ENCODE measurements at places on chromosomes 5 and 9.

DNA sequence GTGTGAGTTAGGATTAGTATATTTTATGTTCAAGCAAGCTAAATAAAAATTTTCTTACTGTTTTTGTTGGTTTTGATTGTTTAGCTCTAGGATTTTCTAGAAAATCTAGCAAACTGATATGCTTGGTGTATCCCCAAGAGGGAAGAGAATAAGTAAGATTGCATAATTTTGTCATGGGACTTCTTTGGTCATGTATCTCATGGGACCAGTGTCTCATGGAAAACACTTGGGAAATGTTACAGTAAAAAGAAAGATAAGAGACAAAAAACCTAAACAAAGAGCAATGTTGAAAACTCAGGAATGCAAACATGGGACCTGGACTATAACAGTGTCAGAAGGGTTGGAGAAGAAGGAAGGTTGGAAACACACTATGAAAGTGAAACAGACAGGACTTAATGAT is 119.4 kb downstream of the TLR4 start:
- no peak for DNase-seq

- no peak for DNase-seq
Measured at GRCh38 chr9:29456940-29457339, 1883.7 kb upstream of the C9orf72 start.

DNA sequence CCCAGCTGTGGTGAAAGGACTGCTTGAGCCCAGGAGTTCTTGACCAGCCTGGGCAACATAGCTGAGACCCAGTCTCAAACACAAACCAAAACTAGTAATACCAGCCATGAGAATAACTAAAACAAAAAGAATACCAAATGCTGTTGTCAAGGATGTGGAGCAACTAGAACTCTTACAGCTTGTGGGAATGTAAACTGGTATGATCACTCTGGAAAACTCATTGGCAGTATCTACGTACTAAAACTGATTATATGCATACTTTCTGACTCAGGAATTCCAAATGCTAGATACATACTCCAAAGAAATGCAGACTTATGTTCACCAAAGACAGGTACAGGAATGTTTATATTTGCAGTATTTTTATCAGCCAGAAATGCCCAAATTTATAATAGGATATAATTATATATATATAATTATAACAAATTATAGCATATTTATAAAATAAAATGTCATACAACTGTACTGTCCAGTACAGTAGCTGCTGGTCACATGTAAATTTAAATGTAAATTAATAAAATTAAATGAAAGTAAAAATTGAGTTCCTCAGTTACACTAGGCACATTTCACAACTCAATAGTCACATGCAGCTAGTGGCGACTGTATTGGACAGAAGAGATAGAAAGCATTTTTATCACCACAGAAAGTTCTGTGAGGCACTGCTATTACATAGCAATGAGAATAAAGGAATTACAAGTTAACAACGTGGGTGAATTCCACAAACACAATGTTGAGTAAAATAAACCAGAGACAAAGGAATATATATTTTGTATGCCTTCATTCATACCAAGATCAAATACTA is 118.5 kb downstream of the GNAQ start:
- DNase-seq: no peak

DNA sequence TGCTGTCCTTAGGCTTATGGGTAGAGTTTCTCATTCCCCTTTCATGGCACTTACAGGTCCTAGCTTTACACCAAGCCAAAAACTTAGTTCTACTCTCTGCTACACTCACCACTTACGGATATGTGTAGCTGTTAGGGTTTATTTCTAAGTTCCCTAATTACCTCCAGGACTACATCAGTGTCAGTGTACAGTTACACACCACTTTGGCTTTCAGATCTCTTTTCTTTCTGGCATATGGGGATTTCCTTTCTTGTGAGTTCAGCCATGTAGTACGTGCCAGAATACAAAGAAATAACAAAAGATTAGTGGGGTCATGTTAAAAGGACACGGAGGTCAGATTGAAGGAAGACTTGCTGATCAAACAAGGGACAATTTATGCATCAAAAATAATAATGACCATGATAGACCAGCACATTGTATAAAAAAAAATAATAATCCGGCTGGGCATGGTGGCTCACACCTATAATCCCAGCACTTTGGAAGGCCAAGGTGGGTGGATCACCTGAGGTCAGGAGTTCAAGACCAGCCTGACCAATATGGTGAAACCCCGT is 41.8 kb downstream of the LYRM7 start:
- DNase-seq: no peak

DNA sequence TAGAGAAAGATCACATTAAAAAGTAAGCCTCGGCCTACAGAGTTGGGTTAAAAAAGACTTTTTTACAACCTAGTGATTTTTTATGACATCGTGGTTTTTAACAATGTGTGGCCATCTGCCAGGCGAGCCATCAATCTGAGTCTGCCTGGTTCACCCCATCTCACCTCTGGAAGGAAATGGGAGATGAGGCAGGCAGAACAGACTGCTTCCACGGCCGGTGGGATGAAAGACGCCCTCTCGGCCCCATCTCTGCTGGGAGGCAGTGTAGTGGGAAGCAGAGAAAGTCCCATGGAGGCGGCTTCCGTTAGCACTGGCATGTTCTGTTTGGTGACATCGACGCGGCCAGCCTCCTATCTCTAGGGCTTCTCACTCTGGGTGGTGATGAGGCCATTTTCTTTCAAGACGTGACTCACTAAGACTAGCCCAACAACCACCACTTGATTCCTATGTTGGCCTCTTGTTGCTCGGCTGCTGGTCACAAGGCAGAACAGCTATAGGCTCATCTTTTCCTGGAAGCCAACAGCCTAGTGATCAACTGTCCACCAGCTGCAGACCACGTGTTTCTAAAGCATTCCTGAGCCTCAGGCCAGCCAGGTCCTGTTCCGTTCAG is 132.4 kb upstream of the OTULINL start:
- DNase-seq: no peak

DNA sequence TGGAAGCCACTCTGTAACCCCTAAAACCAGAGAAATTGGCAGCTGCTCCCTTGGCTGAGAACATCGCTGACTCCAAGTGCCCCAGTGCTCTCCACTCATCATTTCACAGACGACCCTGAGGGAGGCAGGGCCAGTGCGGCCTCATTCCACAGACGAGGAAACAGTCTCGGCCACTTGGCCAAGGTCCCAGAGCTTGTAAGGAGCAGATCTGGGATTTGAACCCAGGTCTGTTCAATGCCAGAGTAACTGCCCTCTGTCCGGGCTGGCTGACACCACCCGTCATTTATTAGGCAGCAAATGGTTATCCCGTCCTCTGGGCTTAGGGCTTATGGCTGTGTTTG is 19.9 kb upstream of the IER5L start:
- DNase-seq: no peak

GRCh38 chr5:168263121-168263520 is 28.3 kb upstream of the WWC1 start:
- DNase-seq: no peak

GRCh38 chr9:122382901-122383850 is 12.4 kb downstream of the PTGS1 start:
- no peak for DNase-seq

- no peak for DNase-seq
Measured at GRCh38 chr5:2141254-2142000, 258.7 kb upstream of the IRX4 start.

DNA sequence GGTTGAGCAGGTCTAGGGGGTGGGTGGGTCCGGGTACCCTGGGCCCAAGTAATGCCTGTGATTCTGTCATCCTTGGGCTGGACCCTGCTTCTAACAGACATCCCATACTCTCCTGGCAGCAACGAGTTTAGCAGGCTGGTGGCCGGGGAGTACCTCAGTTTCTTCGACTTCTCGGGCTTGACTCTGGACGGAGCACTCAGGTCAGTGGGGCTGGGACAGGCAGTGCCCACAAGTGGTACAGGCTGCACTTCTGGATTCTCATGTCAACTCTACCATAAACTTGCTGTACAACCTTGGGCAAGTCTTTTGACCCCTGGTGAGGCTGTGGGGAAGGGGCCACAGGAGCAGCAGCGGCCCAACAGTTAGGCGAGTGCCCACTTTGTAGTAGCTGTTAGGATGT is 21.8 kb downstream of the PSD2 start:
- no peak for DNase-seq

DNA sequence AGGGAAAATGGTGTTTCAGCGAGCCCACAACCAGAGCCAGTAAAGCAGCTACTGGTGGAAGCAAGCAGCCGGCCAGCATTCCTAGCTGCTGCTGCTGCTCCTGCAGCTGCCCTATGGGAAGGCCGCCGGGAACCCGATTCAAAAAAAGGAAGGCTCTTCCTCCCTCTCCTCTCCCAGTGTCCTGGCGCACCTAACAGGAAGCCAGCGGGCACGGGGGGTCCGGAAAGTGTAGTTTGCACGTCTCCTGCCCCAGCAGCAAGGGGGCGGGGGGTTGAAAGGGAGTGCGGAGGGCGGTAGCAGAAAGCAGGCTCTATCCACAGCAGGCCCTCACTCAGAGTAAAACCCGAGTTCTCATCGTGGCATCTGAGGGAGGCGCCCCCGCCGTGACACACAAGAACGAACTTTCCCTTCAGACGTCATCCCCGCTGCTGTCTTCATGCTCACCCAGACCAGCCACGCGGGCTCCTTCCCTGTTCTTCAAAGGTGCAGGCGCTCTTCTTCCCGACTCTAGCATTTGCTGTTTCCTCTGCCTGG is 16.5 kb downstream of the GRXCR2 start:
- peak; percentile 11 for DNase-seq

- DNase-seq: no peak
Measured at GRCh38 chr5:61280205-61280604, 51.9 kb upstream of the ZSWIM6 start.

- DNase-seq: no peak
Measured at GRCh38 chr5:90866333-90866732, 307.7 kb downstream of the ADGRV1 start.

DNA sequence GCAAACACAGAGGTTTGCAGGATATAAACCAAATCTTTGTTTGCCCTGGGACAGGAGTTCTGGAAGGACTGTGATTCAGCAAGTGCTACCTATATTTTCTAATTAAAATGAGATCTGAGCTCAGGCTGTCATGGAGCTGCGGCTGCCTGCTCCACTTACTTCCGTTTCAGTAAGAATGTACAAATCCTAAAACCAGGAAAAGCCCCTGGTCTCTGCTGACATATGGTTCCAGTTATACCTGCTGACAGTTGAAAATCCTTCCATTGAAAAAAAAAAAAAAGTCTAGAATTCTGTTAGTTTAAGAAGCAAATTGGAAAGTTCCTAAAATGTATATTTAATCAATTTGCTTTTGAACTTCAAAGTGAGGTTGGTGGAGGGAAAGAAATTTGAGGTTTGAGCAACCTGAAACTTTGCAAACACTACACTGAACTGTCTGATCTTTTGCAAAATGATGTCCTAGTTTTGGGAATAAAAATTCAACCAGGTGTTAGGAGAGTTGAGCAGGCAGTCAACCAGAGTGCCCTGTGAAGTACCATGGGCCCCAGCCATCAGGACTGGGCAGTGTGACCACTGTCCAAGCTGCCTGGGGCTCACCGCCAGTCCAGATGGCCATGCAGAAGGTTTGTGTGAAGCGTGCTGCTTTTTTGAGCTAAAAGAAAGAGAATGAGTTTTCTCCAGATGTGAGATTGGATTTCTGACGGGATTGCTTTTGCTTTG is 50.6 kb downstream of the SHB start:
- no peak for DNase-seq

DNA sequence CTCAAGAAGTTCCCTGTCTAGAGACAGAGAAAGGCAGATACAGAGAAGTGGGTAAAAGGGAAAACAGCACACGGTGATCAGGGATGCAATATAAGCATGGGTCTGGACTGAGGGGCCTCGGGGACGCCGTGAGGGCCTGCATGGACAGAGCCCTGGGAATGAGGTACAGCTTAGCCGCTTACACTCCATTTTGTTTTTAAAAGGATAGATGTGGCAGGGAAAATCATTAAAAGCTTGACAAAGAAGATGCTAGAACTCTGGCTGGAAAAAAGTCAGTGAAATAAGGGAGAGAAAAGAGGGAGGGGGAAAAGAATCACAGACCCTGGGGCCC is 69.1 kb downstream of the EPB41L4B start:
- DNase-seq: no peak

GRCh38 chr5:38940230-38940858 is 94.5 kb downstream of the OSMR start:
- DNase-seq: no peak

DNA sequence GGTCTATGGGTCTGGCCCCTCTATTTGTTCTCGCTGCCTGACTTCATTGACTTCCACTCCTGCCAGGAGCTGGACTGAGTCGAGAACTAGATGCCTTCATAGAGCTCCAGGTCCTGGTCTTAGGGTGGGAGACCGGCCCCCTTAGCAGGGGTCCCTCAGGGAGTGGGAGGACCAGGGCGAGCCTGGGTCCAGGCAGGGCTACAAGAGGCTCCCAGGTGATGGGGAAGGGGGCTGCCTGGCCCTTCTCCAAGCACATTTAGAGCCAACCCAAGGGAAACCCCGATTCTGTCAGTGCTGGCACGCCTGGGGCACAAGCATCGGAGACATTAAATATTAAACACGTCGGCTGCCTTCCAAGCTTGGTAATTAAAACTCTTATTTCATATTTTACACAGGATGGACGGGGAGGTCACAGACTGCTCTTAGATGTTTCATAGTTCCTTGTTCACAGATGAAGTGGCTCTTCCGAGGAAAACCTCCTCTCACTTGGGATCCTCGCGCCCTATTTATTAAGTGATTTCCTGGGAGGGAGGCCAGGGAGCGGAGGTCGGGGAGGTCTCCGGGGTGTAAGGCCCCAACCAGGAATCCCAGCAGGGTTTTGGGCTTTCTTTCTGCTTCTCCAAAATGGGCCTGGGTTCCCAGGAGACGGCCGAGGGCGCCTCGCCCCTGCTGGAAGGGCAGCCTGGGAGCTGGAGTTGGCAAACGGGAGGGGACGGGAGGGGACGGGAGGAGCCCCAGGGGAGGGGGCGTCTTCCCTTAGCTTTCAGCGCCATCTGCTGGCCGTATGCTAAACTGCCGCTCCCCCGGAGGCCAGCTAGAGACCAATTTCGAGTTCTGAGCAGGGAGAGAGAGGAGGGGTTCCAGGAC is 23.4 kb upstream of the ZBTB43 start:
- peak; percentile 80 for DNase-seq

DNA sequence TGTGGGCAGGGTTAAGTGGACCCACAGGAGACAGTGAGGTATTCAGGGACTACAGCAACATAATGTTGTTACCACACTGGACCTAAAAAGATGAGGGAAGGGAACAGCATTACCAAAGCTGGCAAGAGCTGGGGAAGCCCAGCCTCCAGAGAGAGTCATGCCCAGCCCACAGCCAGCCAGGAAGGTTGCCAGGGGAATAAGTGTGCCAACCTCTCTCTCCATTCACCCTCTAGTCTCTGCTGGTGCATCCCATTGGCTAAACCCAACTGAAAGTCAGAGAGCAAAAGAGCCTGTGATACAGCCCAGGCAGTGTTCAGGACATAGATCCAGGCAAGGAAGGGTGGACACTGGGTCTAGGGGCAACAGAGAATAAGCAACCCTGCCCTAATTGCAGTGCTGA is 35.8 kb upstream of the AFAP1L1 start:
- no peak for DNase-seq

GRCh38 chr5:1855075-1855474 is 27.6 kb downstream of the IRX4 start:
- DNase-seq: no peak

GRCh38 chr9:35717132-35717870 is 14.7 kb downstream of the TLN1 start:
- DNase-seq: no peak

- DNase-seq: no peak
Measured at GRCh38 chr9:69746859-69747560, 12.8 kb downstream of the PTAR1 start.

All from caudate nucleus (tissue), 63 donors.